ENCODE measurements at places on chromosomes 13 and 19.

DNA sequence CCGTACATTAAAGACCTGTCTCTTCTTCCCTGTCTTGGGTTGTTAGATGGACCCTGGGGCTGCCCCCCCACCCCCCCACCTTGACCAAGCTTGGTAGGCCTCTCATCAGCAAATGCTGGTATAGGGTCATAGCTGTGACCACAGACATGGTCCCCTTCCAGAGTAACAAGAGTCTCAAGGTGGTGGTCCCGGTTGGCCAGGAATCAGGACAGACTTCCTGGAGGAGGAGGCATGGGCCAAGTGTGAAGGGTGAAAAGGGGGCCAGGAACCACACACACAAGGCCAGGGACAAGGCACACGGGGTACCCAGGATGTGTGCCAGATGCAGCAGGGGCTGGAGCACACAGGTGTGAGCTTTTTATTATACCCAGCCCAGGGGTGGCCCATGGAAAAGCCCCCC lies 1.1 kb upstream of the MRI1 start:
- DNase-seq, result no peak

GRCh38 chr13:77415253-77416071 lies 88.6 kb upstream of the MYCBP2 start:
- no peak for DNase-seq

GRCh38 chr13:76976929-76977328 lies 15.0 kb upstream of the CLN5 start:
- no peak for DNase-seq

- no peak for DNase-seq
These were observed 40.7 kb upstream of the TNFSF11 start for GRCh38 chr13:42533336-42533591.

DNA sequence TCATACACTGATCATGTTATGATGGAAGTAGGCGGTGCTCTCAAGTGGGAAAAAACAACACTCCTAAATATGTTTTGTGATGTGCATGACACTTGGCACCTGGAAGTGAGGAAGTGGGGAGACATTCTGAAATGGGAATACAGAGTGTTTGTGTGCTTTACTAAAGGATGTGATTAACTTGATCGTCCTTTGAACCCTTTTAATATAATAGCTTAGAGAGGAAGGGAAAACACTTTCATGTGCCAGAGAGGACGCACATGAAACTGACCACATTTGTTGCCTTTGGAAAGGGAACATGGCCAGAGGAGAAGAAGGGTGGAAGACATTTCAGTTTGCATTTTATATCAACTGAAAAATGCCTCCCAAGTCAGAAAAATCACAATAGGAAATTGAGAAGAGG lies 31.4 kb downstream of the SMAD9 start:
- DNase-seq, result no peak

DNA sequence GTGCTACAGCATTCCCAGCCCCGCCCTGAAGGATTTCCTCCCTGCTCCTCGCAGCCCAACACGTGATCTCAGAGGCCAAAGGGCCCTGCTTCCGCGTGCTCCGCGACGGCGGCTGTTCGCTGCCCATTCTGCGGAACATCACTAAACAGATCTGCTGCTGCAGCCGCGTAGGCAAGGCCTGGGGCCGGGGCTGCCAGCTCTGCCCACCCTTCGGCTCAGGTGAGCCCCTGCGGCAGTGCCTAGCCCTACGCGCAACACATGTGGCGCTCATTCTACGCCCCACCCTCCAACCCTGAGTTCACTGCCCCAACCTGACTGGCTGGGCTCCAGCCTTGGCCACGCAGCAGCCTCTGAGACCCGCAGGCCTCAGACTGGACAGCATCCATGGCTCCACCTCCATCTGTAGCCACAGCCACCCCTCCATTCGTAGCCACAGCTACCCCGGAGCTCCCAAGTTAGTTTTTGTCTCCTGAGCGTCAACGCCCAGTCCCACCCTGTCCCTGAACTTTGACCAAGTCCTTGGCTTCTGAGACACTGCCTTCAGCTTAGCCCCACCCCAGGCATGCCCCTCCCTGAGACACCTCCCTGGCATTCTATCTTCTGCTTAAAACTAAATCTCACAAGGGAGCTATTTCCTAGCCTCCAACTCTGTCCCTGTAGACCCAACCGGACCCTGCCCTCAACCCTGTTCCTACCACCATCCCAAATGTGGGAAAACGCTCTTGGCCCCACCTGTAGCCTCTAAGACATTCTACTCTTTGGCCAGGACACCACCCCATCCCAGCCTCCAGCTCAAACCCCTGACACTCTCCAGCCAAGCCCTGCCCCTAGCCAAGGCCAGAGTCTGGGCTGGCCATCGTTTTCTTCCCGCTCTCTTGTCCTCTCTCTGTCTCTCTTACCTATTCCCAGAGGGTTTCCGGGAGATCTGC lies 6.4 kb downstream of the LTBP4 start:
- no peak for DNase-seq

- DNase-seq, result no peak
These were observed 197.2 kb downstream of the RAP2A start for GRCh38 chr13:97631158-97631557.

DNA sequence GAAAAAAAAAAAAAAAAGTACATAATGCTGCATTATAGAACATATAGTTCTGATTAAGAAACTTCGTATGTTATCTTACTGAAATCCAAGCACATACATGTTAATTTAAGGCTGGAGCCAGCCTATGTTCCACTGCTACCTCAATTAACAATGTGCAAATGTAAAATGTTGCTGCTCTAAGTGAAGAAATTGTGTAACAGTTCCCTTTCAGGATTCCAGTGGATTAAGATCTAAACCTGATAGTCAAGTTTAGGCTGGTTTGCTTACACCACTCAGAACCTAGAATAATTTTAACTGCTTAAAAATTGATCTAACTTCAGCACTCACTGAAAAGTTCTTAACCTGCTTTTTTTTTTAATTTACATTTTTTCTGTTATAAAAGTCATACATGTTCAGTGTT lies 4.2 kb downstream of the VPS36 start:
- no peak for DNase-seq

DNA sequence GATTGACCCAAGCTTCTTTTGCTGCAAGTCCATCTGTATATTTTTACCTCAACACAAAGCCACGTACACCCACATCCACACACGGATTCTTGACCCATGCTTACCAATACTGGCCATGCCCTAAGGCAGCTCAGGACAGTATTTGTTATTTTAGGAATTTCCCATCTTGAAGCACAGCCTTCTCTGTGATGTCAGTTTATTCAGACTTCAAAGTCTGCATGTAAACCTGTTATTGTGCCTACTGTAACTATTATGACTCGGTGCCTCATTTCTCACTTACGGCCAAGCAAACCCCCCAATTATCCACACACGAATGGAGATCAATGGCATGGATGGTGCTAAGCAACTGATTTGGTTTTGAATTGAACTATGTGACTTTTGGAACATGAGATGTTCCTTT lies 17.5 kb downstream of the CLDN10 start:
- no peak for DNase-seq

DNA sequence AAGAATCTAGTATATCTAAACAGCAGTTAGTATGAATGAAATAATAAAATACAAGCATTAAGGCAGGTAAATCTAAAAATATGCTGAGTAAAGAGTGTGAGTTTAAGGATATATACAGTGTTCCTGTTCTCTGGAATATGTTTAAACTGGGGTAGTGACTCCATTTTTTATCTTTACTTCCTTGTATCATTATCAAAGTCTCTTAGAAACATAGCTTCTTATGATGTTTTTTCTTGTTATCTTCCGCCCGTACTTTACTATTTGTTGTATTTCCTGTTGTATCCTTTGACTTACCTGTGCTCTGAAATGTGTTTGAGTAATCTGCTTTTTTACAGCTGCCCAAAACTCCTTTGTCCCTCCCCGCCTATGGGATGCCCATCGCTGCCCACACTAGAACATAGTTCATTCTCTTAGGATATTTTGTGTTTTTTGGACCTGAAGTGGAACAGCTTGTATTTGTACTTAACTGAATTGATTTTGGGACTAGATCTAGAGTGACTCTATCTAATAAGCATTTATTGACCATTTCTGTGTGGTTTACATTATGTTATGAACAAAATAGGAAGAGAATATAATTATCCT lies 80.8 kb downstream of the PDS5B start:
- DNase-seq, result no peak

DNA sequence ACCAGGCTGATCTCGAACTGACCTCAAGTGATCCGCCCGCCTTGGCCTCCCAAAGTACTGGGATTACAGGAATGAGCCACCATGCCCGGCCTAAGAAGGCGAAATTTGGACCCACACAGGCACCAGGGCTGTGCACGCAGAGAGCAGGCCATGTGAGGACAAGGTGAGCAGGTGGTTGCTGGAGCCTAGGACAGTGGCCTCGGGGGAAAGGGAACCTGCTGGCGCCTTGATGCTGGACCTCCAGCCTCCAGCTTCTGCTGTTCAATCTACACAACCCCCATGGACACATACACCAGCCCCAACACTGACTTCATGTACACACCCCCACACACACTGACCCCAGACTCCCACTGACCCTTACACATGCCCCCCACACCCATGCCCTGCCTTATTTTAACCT lies 41.8 kb upstream of the CCNE1 start:
- DNase-seq, result no peak

DNA sequence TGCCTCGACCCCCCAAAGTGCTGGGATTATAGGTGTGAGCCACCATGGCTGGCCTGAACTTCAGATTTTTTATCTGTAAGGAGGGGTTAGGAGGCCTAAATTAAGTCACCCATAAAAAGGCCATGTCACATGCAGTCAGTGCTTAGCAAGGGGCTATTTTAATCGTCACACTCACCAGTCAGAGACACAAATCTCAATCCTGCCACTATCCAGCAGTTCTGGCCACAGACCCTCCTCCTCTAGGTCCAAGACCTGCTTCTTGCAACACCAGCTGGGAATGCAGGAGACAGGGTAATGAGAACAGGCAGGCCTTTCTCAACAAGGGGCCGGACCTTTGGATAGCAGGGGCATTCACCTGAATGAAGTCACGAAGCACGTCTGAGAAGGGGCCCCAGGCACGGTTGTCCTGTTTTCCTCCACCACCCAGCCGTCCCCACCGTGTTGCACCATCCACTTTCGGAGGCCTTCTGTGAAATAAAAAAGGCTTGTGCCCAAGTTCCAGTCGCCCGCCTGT lies 1.4 kb downstream of the FBXO27 start:
- DNase-seq, result no peak

DNA sequence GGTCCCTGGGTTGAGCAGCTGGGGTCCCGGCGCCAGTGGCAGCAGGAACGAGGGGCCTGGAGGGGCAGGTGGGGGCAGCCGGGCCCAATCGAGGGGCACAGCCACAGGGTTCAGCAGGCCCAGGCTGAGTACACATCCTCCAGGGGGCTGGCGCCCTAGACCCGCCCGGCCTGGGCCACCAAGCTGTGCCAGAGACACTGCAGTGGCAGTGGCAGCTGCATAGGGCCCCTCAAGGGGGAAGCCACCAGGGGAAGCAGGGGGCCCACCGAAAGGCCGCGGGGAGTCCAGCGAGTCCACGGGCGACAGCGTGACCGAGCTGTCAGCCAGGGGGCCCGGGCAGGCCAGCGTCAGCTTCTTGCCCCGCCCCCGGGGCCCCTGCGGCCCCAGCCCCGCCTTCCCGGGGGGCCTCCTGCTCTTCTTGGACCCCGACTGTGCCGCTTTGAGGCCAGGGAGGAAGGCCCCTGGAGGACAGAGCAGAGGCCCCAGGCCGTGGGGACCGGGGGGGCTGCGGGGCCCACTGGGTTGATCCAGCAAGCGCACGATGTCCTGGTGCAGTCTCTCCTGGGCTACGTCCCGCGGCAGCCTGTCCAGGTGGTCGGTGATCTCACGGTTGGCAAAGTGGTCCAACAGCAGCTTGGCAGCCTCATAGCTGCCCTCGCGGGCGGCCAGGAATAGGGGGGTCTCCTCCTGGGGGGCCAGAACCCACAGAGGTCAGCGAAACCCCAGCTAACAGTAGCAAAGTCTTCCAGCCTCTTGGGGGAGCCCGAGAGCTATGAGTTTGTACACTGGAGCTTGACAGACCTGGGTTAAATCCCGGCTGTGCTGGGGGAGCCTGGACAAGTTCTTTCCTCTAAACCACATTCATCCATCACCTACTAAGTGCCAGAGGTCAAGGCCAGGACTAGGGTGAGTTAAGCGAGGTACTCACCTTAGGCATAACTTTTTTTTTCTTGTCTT lies 39.5 kb downstream of the NOTCH3 start:
- peak; percentile 10 for DNase-seq

DNA sequence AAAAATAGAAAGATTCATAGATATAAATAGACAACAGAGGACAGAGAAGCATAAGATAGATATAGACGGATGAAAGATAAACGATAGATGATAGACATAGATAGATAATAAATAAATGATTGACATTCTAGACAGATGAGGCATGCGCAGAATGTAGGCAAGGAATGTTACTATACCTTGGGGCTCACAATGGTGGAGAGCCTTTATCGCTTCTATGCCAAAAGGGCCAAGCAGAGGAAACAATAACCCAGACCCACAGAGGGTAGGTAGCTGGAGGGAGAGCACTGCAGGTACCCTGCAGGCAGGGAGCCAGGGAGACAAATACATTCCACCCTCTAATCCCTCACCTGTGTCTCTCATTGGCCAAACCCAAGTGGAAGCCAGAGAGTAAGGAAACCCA lies 44.4 kb downstream of the NOTCH3 start:
- no peak for DNase-seq

- no peak for DNase-seq
These were observed 6.2 kb downstream of the ZNF709 start for GRCh38 chr19:12478234-12478941.

GRCh38 chr19:18670312-18670711 lies 13.2 kb upstream of the CRTC1 start:
- no peak for DNase-seq

DNA sequence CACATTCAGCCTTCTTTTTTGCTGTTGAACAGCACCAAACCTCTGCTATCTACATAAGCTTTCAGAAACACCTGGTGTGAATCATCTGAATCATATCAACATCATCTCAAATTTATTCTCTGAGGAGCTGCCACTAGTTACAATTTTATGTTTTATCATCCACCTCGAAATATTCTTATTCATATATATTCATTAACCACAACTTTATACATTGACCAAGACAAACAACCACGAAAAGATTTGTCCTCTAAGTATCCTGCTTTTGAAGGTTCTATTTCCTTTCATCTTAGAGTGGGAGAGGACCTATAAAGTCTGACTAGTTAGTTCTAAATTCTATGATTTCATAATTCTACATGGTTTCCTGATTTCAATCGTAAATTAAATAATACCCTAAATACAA lies 18.9 kb downstream of the ESD start:
- DNase-seq, result no peak

DNA sequence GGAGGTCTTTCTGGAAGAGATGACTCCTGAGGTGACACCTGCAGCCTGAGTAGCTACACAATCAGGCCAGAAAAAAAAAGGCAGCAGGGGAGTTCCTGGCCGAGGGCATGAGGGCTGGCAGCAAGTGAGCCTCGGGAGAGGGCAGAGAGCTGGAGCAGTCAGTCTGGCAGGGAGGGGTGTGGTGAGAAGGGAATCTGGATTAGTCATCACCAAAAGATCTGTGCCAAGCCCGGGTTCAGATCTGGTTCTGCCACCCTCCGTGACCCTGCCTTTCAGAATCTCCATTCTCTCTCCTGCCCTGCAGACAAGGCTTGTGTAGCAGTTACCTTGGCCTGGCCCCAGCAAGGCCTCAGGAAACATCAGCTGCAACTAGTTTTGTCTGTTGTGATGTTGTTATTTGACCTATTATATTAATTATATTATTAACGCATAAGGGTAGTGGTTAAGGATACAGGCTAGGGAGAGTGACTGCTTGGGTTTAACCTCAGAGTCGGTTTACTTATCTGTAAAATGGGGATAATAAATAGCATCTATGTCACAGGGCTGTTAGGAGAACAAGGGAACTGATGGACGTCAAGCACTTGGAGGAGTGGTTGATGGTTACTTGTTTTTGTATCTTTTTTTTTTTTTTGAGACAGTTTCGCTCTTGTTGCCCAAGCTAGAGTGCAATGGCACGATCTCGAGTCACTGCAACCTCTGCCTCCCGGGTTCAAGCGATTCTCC lies 2.7 kb upstream of the CAPNS1 start:
- DNase-seq, result peak; percentile 16

Data from CD4-positive, alpha-beta T cell treated with Interleukin-4 for 1 hour (primary cell).